ENCODE measurements at places on chromosomes 11 and 22.

- DNase-seq, result no peak
These were observed 7.5 kb downstream of the POU2AF3 start for GRCh38 chr11:111305876-111306275.

DNA sequence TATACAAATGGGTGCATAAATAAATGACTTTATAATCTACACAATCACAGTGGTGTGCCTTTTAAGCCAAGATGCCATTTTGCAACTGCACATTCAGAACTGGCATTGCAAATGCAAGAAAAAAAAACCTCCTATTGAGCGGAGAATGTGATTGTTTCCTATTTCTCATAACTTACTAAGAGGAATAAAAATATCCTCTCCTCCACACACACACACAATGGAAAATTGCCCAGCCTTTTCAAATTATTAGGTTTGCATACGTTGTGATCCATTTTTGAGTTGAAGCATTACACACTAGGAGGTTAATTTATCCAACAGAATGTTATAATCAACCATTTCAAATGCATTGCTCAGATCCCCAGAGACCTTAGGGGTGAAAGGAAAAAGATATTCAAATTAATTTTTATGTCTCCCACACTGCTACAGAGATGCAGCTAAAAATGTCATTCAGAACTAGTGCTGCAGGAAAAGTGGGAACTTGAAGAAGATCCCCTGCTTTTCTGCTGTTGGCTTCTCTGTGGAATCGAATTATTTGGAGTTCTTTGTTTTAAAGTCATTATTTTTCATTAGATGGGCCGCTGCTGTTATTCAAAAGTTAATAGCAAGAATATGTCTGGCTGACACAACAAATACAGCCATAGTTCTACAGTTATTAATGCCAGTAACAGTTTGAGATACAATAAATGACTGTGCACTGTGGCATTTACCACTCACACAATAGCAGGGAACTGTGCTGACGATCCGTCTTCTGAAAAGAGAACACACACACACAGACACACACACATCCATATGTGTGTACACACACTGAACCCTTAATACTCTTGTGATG, 299.9 kb upstream of the ANO5 start:
- DNase-seq, result no peak

- no peak for DNase-seq
These were observed 112.7 kb downstream of the ZBTB16 start for GRCh38 chr11:114172055-114172861.

GRCh38 chr11:27618281-27618915, 81.9 kb downstream of the BDNF start:
- no peak for DNase-seq

- no peak for DNase-seq
These were observed 13.9 kb downstream of the SLC25A17 start for GRCh38 chr22:40805239-40805638.

DNA sequence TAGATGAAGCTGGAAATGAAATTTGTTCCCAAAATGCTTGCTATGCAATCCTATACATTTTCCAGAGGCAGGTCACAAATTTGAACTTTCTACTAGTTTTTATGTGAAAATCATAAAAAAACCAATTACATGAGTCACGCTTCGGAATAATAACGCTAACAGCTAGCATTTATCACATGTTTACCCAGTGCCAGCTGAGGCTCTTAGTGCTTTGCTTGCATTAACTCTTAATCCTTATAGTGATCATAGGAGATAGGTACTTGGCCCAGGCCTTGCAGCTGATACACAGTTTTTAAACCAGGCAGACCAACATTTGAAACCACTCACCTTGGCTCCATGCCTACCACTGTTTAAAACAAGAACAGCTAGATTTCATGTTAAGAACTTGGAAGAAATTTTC, 131.8 kb upstream of the RAG2 start:
- no peak for DNase-seq

- DNase-seq, result no peak
These were observed 62.2 kb upstream of the FADD start for GRCh38 chr11:70140711-70141485.

GRCh38 chr11:69014084-69014851, 1.2 kb upstream of the MRGPRF start:
- DNase-seq, result no peak

DNA sequence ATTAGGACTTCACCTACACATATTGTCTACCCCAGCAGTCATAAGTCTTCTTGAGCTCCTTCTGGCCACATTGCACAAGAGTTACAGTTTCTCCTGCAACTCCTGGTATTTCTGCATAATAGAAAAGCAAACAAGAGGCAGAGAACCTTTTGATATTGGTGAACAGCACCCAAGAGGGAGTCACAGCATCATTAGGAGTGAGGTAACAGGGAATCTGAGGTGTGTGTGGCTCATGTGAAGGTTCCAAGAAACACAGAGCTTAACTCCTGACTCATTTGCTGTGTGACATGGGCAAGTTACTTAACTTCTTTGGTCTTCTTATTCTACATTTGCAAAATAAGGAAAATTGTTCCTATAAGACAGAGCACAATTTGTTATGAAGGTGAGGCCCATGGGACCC, 374.6 kb downstream of the INSC start:
- no peak for DNase-seq

- DNase-seq, result no peak
These were observed 704.3 kb downstream of the DLG2 start for GRCh38 chr11:84922836-84923235.

DNA sequence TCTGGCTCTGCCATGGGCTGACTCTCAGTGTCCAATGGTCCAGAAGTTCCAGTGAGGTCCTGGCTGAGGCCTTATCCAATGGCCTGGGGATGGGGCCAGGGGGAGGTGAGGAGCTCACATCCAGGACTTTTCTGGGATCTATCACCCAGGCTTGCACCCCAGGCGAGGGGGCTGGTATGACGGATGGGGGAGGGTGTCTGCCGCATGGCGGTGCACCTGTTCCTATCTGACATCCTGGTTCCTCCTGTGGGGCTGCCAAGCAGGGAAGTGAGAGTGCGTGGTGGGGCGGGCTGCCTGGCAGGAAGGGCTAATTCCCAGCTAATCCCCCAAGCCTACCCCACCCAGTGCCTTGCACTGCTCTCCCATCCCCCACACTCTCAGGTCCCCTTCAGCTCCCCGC, 102.1 kb downstream of the NECTIN1 start:
- no peak for DNase-seq

GRCh38 chr11:116707746-116708145, 65.0 kb downstream of the BUD13 start:
- DNase-seq, result no peak

DNA sequence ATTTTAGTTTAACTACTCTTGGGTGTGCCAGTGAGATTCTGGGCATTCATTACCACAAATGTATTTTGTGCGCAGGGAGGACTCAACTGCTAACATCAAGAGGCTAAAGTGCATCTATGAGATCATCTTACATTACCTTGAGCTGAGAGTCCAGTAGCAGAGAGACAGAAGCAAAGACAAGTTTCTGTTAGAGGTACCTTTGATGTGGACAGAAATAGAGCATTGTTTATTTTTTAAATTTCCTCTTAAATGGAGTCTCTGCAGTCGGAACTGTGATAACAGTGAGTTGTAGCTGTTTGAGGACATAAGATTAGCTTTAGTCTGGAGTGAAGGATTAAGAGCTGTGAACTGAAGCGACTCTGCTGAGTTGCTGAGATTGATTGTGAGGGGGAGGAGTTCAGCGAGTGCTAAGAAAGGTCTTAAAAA, 297.0 kb downstream of the CADM1 start:
- no peak for DNase-seq

GRCh38 chr22:49302150-49302460, 525.6 kb downstream of the BRD1 start:
- DNase-seq, result no peak

GRCh38 chr11:13772223-13773046, 104.0 kb downstream of the FAR1 start:
- peak; percentile 59 for DNase-seq

DNA sequence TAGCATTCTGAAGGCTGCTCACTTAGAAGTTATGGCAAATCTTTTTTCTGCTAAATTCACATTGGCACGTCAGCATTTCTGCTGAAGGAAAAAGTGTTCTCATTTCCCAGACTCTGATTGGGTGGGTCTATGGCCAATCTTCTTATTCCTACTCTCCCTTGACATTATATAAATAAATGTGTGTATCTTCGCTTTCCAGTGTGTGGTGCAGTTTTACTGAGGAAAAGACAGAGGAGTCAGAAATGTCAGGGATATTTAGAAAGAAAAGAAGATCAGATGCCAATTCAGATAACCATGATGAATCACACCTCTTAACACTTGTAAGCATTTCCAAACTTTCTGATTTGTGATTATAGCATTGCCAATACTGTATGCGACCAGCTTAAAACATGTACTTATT, 3.2 kb upstream of the BDNF start:
- DNase-seq, result no peak

DNA sequence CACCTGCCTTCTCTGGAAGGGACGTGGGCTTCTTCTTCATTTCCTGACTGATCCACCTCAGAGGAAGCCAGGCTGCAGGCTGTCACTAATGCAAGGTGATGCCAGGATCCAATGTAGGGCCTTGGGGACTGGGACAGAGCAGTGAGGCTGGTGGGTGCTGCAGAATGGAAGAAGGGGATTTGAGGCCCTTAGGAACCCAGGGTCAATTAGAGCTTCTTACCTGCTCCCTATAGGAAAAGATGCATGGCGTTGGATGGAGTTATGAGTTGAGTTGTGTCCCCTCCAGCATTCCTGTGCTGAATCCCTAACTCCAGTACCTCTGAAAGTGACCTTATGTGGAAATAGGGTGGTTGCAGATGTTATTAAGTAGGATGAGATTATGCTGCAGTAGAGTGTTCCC, 190.4 kb downstream of the MIAT start:
- DNase-seq, result no peak

- peak; percentile 2 for DNase-seq
These were observed 755.8 kb downstream of the NTM start for GRCh38 chr11:132125988-132126871.

- no peak for DNase-seq
These were observed 34.6 kb downstream of the NFAM1 start for GRCh38 chr22:42397332-42398249.

DNA sequence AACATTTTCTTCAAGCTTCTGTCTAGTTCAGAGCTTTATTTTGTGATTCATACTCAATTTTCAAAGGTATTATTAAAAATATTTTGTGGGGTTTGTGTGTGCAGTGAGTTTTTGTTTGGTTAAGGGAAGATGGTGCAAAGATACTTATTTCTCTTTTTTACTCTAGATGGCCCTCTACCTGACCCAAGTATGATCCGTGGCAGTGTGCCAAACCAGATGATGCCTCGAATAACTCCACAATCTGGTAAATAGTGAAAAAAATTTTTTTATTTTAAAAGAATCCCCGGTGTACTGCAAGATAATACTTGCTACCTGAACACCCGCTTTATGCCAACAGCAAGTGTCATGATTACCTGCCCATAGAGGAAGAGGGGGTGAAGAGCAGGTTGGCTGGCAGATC, 54.2 kb downstream of the EP300 start:
- DNase-seq, result no peak

DNA sequence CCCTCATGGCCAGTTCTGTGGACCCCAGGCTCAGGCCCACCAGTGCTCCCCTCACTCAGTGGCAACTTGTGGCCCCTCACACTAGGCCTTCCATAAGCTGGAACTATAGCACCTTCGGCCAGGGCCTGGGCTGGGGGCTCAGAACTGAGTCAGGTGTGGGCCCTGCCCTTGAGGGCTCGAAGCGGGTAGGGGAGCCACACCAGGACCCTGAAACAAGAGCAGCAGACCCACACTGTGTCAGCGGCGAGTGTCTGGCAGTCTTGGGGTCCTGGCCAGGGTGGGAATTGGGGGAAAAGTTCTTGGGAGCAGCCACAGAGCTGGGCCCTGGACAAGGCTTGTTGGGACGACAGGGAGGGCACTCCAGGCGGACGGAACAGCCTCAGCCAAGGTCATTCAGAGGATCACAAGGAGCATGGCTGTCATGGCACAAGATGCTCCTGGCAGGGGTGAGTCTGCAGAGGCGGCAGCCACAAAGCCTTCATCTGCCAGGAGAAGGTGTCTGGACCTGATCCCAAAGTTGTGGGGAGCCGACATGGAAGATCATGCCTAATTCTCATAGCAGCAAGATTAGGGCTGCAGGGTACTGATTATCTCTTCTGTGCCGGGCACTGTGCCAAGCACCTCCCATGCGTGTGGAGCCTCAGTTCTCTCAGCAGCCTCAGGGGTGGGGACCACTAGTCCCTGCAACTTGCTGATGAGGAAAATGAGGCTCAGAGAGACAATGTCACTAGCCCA, 50.7 kb downstream of the SHISAL1 start:
- DNase-seq, result no peak

- no peak for DNase-seq
These were observed 7.6 kb upstream of the SERPINH1 start for GRCh38 chr11:75554258-75555022.

- no peak for DNase-seq
These were observed 143.0 kb downstream of the TBC1D22A start for GRCh38 chr22:46905415-46905814.

GRCh38 chr22:17945888-17946648, 78.3 kb downstream of the MICAL3 start:
- no peak for DNase-seq

- peak; percentile 56 for DNase-seq
These were observed 22.1 kb downstream of the RIBC2 start for GRCh38 chr22:45435544-45436139.

DNA sequence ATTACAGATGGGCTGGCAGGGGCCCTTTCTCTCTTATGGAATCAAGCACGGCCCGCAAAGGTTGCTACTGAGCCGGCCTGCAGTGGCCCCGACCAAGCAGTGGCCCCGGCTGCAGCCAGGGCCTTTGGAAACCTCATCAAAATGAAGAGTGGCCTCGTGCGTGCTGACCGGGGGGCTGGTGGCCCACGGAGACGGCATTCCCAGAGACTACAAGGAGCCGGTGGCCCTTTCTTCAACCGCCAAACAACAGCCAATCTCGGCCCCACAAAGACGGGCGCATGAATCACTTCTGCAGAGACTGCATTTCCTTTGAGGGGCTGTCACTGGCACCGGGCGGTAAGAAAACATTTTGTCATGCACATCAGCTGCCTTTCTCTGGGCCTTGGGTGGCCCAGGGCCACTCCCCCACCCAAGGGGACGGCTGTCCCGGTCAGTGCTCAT, 43.1 kb upstream of the FGF3 start:
- DNase-seq, result no peak

DNA sequence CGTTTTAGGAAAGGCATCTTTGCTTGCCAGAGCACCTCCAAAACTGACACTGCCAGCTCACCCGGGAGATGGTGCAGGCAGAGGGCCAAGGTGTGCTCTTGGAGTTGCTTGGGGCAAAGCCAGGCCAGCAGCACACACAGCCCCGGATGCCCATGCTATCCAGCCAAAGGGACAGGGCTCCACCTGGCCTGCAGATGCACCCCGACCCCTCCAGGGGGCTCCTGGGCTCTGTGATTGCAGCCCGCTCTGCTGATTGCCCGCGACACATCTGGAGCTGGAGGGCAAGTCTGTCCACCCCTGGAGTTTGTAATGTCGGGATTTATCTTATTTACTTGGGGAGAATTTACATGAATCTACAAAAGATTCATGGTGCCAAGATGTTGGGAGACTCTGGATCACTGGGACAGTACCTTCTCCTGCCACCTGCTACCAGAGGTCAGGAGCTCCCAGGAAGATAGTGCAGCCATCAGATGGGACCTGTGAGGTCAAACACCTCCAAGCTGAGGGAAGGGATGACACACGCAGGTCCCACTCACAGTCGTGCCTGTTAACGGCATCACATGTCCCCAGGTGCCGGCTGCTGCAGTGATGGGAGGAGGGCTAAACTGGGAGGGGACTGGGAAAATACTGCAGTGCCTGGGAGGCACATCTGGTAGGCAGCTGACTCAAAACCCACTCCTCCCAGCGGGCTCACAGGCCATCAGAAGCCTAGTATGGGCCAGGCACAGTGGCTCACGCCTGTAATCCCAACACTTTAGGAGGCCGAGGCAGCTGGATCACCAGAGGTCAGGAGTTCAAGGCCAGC, 17.2 kb downstream of the CBX7 start:
- DNase-seq, result peak; percentile 62

- no peak for DNase-seq
These were observed 1.7 kb upstream of the RTCB start for GRCh38 chr22:32413719-32414118.

All from thymus (tissue), 14 donors.